ENCODE measurements at places on chromosomes 16 and 17.

GRCh38 chr16:7140899-7141298, 191.7 kb upstream of the RBFOX1 start:
- DNase-seq = no peak

GRCh38 chr16:85033171-85033570, 5.6 kb downstream of the KIAA0513 start:
- no peak for DNase-seq

DNA sequence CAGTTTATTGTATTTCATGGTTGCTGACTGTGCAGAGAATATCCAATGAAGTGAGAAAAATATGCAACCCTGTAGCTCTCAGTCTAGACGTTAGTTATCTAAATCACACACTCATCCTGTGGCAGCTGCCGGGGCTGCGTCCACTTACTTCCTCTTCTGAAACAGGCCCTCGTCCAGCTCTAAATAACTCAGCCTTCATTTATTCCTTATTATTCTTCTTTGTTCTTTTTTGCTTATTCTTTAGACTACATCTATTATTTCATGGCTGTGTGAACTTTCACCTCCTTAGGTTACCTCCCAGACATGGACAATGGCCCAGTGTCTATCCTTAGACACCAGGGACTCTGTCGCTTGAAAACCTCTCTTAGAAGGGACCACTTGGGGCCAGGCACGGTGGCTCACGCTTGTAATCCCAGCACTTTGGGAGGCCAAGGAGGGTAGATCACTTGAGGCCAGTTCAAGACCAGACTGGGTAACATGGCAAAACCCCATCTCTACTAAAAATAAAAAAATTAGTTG, 3.4 kb upstream of the THUMPD1 start:
- DNase-seq = no peak

GRCh38 chr16:81121474-81121990, 25.3 kb upstream of the GCSH start:
- no peak for DNase-seq

DNA sequence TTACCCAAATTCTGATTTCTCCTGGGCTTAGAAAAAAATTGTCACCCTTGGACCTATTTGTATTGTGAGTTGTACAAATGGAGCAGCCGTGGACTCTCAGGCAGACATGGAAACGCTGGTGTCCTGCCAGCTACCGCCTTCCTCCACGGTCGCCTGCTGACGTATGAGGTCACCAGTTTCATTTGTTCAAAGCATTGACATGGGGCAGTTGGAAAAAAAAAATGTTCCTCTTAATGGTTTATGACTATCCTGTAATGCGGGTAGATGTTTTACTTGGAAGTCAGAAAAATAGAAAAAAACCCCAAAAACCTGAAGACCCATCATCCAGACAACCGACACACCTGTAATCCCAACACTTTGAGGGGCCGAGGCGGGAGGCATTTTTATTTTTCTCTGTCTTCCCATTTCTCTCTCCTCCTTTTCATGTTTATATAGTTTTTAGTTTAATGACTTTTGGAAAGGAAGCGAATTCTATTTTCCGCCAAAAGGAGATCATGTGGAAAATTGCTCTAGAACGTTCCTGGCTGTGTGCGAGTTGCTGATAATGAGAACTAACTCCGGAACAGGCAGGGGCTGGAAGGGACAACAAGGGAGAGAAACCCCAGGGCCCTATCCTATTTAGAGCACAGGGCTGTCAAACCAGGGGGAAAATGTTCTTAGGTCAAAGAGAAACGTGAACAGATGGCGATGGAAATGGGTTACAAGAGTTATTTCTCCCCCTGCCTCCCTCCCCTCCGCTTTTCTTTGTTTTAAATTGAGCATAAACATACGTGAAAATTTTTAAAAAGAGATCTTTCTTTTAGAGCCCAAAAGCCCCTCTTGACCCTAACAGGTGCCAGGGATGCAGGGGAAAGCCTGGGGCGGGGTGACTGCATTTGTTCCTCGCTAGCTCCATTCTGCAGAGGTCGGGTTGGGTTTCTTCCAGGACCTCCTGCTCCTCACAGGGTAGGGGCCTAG, 13.7 kb downstream of the DNAH17 start:
- DNase-seq = no peak

GRCh38 chr16:30180741-30181140, 2.7 kb upstream of the CORO1A start:
- no peak for DNase-seq

DNA sequence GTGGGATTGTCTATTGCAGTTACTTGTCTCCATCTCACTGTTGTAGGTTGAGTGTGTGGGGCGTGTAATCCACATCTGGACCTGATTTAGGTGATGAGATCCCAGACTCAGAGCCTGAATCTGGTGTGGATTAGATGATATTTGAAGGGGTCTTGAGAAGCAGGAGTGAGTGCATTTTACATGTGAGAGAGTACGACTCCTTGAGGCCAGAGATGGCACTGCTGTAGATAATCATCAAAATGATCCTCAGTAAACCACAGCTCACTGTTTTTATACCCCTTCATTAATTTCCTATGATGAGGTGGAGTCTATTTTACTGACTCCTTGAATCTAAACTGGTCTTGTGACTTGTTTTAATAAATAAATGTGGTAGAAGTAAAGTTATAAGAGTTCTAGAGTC, 732.5 kb downstream of the KCNJ2 start:
- DNase-seq = no peak

GRCh38 chr16:84049403-84050060, 6.9 kb upstream of the SLC38A8 start:
- no peak for DNase-seq

- no peak for DNase-seq
Measured at GRCh38 chr17:50130559-50131305, 772 bp upstream of the SAMD14 start.

- no peak for DNase-seq
Measured at GRCh38 chr16:72221630-72222024, 49.7 kb upstream of the PMFBP1 start.

DNA sequence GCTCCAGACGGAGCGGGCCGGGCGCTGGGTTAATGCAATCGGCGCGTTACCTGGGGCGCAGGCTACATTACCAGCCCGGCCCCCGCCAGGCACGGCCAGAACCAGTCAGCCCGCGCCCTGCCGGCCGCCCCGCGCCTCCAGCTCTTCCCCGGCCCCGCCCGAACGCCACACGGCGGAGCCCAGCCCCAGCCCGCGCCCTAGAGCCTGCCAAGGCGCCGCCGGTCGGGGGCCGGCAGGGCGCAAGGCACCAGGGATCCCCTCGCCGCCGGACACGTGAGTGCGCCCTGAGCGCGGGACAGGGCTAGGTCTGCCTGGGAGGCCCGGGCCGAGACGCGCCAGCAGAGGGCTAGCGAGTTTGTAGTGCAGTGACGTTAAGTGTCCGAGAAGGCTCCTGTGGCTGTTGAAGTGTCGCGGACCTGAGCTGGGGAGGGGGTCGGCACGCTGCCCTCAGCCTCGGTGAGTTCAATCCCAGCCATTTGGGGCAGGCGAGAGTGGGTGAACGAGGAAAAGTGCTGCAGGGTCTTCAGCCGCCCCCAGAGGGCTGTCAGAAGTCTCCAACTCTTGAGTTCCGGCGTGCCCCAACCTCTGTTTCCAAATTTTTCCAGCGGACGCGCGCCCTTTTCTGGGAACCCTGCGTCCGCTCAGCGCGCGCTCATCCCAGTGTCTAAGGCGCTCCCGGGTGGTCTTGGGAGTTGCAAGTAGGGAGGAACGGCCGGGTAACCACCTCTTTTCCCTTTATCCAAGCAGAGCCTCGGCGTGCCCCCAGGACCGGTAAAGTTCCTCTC, at the start of gene SLC6A2:
TSS of gene SLC6A2 (plus strand) at position 92 of the 785 bp plus-strand sequence. CDS start 707 bp downstream, outside the sequence.
- no peak for DNase-seq

DNA sequence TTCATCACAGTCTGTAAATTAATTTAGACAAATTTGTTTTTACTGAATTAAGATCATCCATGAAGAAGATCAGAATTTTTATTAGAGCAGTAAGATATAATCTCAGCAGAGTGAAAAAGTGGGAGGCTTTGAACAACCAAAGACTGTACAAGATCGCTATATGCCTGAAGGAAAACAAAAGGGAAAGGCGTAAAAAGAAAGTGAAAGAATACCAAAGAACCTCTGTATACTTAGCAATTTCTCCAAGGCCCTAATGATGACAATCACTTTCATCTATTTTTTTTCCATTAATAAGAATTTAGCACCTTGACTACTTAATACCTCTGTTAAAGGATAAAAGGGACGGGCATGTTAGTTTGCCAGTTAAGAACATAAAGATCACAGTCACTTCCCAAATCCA, 38.6 kb upstream of the ABCA10 start:
- no peak for DNase-seq

DNA sequence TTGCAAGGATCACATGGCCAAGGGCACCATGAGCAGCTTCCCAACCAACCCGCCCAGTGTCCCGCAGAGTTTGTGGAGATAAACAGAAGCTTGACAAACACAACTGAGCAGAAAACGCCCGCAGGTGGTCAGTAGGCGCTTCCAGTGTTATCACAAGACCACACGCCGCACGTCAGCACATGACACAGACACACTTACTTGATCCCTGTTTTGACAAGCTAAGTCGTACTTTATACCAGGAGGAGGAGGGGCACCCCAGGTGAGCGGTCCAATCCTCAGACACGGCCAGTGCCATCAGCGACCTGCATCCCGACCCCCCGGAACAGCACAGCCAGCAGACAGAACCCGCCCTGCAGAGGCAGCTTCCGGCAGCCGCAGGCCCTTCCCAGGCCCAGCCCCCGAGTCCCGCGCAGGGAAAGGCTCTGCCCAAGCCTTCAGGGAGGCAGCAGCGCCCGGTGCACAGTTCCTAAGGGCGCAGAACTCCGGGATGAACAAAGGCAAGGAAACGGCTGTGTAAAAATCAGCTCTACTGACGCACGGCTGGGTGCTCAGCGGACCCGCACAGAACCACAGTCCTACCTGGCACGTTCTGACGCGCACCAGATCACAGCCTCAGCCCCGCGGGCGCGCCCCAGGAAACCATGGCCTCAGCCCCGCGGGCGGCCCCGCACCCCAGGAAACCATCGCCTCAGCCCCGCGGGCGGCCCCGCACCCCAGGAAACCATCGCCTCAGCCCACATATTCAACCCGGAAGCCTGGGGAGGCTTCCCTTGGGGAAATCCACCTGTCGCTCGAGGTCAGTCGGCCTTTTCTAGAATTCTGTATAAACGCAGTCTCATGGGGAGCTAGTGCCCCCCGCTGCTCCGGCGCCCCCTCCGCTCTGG, 27.8 kb downstream of the AXIN1 start:
- no peak for DNase-seq

DNA sequence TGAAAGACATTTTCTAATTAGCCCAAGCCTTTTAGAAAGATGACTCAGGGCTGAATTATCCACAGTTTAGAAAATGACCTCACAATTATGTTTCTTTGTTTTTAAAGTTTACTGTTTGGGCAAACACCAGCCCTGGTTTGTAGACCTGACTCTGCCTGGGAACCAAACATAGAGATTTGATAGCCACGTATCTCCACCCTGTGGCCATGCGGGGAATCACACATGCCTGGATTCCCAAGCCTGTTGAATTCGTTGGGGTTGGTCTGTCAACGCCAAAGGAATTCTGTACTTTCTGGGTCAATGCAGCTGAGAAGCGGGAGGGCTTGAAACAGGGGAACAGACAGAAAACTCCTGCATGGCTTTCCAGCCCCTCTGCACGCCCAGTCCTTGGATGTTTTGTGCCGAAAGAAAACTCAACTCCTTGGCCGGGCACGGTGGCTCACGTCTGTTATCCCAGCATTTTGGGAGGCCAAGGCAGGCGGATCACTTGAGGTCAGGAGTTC, 26.9 kb downstream of the CD300A start:
- peak; percentile 48 for DNase-seq

- DNase-seq = no peak
Measured at GRCh38 chr17:39536468-39536867, 71.3 kb downstream of the NEUROD2 start.

DNA sequence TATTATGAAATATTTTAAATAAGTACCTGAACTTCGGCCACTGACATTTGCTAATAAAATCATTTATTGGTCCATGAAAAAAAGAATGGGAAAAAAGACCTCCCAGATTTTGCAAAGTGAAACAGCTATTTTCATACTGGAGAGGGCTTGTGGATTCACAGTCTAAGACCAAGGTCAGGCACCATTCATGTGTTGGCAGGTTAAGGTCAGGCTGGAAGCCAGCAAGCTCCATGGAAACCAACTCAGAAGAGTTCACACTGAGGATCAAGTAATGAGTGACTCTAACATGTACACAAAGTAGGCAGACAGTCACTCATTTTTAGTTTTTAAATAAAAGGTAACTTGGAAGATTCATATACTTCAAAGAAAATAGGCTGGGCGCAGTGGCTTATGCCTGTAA, 3.4 kb downstream of the DNAJA2 start:
- DNase-seq = no peak

GRCh38 chr16:83802135-83802534, 5.6 kb upstream of the HSBP1 start:
- DNase-seq = no peak

DNA sequence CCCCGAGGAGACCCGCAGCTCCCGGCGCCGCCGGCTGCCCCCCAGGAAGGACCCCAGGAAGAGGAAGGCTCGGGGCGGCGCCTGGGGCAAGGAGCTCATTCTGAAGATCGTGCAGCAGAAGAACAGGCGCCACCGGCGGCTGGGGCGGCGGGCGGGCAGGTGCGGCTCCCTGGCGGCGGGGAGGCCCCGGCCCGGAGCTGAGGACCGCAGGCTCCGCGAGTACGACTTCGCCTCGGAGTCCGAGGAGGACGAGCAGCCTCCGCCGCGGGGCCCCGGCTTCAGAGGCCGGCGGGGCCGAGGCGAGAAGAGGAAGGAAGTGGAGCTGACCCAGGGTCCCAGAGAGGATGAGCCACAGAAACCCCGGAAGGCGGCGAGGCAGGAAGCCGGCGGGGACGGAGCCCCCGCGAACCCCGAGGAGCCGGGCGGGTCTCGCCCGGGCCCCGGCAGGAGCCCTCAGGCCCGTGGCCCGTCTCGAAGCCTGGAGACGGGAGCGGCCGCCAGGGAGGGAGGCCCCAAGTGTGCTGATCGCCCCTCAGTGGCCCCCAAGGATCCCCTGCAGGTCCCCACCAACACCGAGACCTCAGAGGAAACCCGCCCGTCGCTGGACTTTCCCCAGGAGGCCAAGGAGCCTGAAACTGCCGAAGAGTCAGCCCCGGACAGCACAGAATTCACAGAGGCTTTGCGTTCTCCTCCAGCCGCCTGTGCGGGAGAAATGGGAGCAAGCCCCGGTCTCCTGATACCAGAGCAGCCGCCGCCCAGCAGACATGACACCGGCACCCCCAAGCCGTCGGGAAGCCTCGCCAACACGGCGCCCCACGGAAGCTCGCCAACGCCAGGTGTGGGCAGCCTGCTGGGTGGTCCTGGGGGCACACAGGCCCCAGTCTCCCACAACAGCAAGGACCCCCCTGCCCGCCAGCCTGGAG, 22.3 kb upstream of the ZFPM1 start:
- DNase-seq = no peak

GRCh38 chr17:77666881-77667395, 291.6 kb upstream of the TNRC6C start:
- no peak for DNase-seq

DNA sequence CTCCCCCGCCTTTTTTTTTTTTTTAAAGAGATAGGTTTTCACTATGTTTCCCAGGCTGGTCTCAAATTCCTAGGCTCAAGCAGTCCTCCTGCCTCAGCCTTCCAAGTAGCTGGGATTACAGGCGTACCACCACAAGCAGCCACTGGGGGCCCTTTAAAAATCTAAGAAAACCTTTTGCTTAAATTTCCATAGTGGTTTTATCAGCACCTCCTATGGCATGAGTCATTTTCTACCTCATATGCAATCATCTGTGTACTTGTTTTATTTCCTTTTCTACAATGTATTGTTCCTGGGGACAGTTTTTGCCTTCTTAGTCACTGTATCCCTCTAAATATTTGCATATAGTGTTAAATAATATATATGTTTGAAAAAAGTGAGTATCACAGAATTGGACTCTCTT, 29.2 kb downstream of the GNA13 start:
- DNase-seq = no peak

- no peak for DNase-seq
Measured at GRCh38 chr17:3794557-3795389, 6.2 kb downstream of the ITGAE start.

All from right renal pelvis (tissue), 4 donors.